Left cardiac atrium (tissue), 4 donors: ENCODE measurements at places on chromosomes 5 and 9. TPM values are rescaled to one million over a fixed set of nuclear protein-coding genes. Genes with fewer than 3 reads are reported as not detected.

DNA sequence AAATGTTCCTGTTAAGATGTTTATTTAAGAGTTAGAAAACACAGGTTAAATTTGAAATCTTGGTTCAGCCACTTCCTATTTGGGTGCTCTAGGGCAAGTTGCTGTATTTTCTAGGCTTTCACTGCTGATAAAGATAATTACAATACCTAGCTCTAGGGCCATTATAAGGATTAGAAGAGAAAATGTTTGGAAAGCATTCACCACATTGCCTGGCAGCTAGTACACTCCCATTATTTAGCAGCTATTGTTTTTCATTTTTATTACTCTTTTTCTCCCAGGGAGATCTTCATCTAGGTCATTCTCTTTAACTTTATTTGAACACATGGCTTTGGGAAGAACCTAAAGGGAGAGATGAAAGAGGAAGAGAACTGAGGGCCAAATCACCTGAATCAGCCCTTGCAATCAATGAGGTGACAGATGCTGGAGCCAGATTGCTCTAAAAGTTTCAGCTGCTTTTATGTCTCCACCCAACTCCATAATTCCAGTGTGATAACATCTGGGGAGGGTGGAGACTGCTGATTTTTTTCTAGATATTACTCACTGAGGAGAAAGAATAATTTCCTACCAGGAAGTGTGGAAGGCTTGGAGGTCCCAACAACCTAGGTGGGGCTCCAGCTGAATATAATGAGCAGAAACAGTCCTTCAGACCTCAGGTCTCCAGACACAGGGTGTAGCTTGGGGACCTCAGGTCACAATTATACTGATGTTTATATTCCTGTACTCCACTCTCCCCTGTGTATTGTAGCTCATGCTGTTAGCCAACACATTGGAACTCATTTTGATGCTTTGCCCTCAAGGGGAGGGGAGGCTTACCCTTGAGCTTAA, 640.0 kb downstream of the RAB3C start:
- DNase-seq: no peak

GRCh38 chr9:73689051-73689870, 537.6 kb downstream of the ANXA1 start:
- no peak for DNase-seq

DNA sequence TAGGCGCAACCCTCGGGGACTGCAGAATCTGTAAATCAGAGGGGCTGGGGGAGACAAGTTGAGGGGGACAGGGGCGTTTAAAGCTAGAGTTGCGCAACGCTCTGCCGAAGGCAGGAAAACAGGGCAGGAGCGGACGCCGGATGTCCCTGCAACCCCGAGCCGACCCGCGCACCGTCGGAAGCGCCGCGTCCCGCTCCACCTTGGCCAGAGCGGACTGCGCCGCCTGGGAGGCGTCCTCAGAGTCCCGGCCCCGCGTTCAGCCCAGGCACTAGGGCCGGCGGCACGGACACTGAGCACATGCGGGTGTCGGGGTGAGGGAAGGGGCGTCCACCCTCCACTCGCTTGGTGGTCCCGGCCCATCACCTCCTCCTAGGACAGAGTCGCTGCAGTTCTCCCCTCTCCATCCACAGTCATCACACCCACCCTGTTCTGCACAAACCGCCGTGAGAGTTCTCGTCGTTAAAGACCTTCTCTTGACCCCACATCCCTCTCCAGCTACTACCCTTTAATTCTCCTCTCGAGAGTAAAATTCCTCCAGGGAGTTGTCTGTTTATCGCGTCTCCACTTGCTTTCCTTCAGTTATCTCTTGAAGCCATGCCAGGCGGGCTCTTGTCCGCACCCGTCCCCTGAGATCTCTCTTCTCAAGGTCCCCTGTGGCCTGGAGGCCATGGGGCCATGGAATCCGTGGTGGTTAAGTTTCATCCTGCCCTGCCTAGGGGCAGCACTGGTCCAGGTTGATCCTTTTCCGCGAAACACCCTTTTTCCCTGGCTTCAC, 796 bp upstream of the PDLIM7 start:
- peak; percentile 65 for DNase-seq

- DNase-seq: no peak
These were observed 31.1 kb downstream of the SLC35A4 start for GRCh38 chr5:140595538-140596300.

DNA sequence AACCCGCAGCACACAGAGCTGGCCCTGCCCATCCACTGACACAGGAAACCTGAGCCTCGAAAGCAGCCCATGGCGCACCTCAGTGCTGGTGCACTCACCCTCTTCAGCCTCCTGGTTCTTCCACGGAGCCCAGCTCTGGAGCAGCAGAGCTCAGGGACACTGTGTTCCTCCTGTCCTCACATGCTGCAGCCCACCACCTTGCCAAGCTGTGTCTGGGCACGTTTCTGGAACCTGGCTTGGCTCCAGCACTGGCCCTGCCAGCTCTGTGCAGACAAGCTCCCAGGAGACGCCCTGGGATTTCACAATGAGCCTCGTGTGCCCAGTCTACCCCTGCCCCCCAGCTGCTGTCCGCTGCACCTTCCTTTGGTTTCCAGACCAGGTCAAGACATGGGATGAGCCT, 119.5 kb downstream of the SYK start:
- DNase-seq: peak; percentile 74

GRCh38 chr5:124512952-124513632, 233.3 kb downstream of the ZNF608 start:
- DNase-seq: no peak

- DNase-seq: no peak
These were observed 94.0 kb downstream of the CACNA1B start for GRCh38 chr9:137971477-137972138.

The WNT8A gene
- total RNA-seq: not detected

The TNC gene
- 4.3 TPM for total RNA-seq

The NMUR2 gene
- total RNA-seq: 0.21 TPM
